Cortex of kidney (tissue), 1 donor: ENCODE measurements at places on chromosomes 7 and 10.

- DNase-seq = no peak
Measured at GRCh38 chr7:134602881-134603451, 43.7 kb upstream of the BPGM start.

DNA sequence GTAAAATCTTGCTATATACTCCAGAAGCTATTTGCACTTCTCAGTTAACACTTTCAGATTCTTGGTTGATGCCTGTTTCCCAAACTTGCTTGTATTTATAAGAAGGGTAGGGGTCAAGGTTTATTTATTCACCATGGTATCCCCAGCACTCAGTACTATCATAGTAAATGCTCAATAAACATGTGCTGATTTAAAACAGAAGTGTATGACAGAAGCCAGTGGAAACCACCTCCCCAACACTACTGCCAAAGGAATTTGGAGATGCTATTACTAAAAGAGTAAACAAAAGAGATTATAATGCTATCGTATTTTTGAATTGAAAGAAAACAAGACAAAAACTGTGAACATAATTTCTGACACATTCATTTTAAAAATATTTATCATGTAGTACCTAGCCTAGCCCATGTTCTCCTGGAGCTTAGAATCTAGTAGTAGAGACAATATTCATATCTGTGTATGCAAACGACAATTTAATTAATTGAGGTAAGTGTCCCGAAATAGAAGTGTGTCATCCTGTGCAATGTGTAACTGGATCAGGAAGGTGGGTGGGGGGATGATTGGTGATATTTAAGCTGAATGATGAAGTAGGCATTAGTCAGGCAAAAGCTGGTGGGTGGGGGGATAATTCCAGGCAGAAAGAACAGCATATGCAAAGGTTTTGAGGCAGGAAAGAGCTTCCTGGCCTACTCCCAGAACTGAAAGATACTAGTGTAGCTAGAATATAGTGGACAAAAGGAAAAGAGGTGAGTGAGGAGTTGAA lies 77.5 kb downstream of the HGF start:
- no peak for DNase-seq

GRCh38 chr10:66792441-66792840 lies 133.4 kb upstream of the LRRTM3 start:
- no peak for DNase-seq

DNA sequence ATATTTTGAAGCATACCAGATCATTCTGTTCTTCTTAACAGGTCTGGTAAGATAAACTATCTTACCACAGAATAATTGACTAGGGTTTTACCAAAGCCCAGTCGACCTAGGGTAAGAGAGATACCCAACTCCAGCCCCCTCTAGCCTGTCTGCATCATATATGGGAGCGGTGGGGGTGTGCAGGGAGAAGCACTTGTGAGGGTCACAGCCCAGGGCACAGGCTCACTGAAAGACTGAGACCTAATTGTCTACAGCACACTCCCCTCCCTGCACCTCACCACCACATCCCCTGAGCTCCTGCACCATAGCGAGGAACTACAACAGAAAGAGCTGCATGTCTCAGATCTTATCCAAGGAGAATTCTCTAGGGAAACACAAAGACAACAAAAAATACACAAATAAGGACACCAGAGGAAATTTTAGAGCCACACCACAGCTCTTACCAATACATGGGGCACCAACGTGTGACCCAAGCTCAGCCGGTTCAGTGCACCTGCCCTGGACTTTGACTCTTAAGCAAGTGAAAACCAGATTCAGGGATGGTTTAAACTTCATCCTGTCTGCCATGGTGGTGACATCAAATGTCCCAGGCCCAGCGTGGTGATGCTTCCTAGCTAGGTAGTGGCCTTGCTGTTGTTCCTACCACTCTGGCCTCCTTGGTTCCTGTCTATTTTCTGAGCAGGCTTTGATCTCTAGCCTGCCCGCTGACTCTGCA lies 150.8 kb downstream of the HERPUD2 start:
- DNase-seq = no peak

GRCh38 chr7:102098986-102099385 lies 187.7 kb upstream of the SH2B2 start:
- no peak for DNase-seq

DNA sequence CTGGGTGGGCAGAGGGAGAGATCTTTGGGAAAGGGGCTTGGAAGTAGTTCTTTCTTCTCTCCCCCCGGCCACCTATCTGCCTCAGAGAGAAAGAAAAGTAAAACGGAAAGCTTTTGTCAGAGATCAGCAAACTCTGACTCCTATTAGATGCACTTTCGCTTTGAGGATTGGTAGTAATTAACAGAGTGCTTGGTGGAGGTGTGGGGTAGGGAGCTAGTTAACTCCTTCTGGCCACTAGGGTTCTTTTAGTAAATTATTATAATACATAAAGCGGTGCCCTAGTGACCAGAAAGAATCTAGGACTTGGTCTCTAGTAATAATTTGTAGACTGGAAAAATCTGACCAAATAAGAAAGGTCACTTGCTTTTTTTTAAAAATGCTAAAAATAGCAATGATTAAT lies 54.6 kb downstream of the CPVL start:
- no peak for DNase-seq
